CD4-positive, alpha-beta memory T cell (primary cell): ENCODE measurements at places on chromosomes 12 and 14.

DNA sequence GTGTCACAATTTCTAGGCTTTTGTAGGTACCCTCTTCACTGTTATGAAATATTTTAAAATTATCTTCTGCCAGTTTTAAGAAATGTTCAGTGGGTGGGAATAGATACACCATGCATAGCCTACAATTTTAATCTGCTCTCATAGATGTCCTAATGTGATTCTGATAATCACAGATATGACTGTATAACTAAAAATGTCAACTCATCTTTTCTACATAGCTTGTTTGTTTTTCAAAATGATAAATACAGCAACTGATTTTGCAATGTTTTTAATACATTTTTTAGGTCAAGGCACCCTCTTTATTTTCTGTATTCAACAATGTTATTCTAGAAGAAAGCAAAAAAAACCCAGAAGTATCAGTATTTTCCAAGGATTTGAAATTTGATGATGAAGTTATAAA is 61.6 kb downstream of the LRRC9 start:
- DNase-seq, result no peak

DNA sequence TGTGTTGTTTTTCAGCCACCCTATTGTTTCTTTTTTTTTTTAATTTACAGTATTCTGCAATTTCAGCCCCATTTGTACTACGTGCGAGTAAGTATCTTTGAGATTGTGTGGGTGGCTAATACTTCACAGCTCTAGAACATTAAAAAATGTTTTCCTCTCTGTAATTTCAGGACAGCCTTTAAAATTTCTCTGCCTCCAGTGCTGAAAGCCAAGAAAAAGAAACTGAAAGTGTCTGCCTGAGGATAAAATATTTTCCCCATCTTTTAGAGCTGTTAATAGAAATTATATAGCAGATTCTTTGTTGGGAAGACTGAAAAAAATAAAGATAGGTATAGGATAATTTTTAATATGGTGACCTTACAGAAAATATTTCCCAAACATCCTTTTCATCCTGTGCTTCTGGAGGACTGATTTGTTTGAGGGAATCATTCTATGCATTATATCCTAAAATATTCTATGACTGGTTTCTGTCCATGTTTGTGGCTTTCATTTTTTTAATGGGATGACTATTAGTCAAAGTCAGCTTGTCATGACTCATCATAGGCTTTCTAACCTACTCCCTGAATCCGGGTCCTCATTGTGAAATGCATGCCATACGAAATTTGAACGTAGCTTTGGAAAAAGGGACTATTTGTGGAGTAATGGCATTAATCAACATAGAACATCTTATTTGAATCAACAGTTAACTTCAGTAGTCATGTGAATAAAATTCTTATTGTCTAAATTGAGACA is 10.8 kb upstream of the TCTN2 start:
- DNase-seq, result no peak

DNA sequence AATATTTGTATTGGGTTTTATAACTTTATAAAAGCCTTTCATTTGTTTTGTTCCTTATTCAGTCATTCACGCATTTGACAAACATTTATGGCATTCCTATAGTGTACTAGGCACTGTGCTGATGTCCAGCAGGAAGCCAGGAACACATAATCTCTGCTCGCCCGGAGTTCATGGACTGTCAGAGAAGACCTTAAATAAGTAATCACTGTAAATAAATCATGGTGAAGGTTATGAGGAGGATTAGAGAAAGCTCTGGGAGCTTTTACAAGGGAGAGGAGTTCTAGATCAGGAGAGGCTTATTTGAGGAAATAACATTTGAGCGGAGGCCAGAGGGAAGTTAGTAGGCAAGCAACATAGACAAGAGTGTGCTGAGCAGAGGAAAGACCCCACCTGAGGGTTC is 1.4 kb upstream of the RDH11 start:
- DNase-seq, result no peak

DNA sequence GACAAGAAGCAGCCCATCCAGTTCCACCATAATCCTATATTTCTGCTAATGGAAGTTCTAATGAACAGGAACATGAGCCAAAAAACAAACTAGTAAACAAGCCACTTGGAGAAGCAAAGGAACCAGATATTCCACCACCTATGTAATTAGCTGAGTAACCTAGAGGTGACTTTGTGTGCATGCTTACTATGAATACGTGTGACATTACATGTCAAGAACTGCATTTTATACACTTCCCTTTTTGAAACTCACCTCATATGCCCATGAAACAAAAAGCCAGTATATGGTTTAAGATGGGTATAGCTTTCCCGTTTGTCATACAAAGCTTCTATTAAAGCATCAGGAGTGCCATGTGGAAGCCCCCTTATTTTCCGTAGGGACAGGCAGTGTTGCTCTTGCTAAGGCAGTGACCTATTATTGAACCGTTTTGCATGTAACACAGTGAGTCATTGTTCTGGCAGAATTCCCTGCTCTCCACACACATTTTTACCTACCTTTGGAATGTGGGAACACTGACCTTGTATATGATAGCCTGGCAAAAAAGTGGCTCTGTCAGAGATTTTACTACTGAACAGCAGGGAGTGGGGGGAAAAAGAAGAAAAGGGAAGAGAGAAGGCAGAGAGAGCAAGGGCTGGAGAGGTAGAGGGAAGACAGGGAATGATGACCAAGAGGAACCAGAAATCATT is 34.8 kb upstream of the FRMD6 start:
- DNase-seq, result no peak

GRCh38 chr14:106872611-106873446 is 1346.4 kb downstream of the TMEM121 start:
- DNase-seq, result peak; percentile 79

DNA sequence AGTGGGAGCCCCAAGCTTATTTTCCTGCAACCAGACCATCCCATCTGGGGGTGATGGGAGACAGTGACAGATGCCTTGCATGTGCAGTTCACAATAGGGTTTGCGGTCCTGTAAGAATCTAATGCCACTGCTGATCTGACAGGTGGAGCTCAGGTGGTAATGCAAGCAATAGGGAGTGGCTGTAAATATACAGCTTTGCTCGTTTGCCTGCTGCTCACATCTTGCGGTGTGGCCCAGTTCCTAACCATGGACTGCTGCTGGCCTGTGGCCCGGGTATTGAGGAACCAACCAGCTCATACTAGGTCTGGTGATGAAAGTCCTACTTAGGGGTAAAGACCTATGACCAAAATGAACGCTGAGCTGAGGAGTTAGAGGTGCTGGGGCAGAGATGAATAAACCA is 36.1 kb upstream of the CCDC88C start:
- no peak for DNase-seq

DNA sequence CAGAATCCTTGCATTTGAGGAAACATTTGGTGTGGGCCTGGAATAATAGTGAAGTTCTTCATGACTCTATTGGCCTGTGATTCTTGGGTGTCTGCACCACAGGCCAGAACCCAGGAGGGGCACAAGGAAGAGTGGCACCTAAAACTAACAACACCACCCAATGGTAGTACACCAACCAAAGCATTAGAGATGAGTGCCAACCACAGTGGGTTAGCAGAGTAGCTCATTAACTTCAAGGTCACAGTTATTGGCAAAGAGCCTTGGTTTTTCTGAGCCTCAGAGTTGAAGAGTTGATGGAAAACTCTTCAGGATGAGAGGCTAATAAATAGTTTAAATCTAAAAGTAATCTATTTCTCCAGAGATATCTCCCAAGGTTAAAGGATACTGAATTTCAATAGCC is 57.0 kb downstream of the HELB start:
- no peak for DNase-seq
